Smooth muscle cell of the brain vasculature (primary cell): ENCODE measurements at places on chromosomes 5 and 9.

DNA sequence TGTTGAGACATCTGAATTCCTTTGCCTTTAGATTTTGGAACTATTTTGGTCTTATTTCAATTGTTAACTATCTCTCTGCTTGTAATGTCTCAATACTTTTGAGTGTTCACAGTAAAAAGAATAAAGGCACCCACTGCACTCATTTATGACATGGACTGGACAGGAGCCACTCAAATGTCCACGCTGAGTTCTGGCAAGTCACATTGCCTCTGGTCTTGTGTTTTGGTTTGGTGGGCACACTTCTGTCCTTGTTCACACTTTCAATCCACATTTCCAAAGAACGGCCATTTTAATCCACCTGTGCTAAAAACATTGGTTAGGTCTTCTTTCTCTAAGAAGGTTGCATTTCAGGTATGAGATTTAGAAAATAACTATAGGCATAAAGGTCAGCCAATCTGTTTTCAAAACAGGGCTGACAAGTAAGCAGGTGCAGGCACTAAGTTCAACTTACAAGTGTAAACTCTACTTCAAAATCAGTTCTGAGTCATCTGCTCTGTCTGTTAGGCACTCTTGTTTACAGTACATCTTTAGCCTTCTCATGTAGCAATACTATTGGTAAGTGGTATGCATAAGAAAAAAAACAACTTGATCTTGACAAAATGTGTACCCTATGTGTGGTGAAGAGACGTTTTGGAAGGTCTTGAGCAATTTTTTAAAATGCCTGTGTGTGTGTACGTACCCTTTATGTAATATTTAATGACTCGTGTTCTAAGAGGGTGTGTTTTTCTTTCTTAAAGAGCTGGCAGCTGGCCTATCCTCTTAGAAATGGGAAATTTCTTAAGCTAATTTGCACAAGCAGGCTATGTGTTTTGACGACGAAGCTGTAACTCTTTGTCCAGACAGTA is 31.5 kb upstream of the ZFAND5 start:
- peak; percentile 15 for DNase-seq

- no peak for DNase-seq
These were observed 45.4 kb downstream of the DMRT1 start for GRCh38 chr9:886886-887285.

GRCh38 chr9:7121055-7121454 is 363.3 kb downstream of the KDM4C start:
- DNase-seq, result no peak

DNA sequence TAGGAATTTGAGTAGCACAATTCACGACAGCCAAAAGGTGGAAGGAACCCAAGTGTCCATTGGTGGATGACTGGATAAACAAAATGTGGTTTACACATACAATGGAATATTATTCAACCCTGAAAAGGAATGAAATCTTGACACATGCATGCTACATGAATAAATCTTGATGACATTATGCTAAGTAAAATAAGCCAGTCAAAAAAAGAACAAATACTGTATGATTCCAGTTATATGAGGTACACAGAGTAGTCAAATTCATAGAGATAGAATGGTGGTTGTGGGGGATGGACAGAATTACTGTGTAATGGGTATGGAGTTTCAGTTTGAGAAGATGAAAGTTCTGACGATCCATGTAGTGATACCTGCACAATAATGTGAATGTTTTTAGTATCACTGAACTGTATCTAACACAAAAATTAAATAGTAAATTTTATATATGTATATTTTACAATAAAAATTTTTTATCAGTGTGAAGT is 117.7 kb upstream of the GNA14 start:
- DNase-seq, result no peak

- DNase-seq, result no peak
These were observed 329.4 kb downstream of the KIF4B start for GRCh38 chr5:155342956-155343355.

DNA sequence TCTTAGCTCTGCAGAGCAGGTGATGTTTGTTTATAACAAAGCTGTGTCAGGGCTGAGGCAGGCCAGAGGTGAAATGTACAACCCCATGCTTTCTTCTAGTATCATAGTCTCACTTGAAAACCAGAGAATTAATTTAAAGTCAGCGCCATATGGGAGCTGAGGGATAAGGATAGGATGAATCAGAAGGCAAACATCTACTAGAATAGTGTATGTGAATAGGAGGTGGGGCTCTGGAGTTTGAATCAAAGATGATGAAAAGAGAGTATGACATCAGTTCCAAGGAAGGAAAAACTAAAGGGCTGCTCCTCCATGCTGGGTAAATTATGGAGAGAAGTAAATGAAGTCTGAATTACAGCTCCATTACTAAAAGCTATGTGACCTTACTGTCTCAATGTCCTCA is 441.5 kb downstream of the RASEF start:
- DNase-seq, result no peak

GRCh38 chr5:164383662-164384061 is 878.2 kb downstream of the MAT2B start:
- no peak for DNase-seq

GRCh38 chr9:120783602-120784047 is 9.6 kb downstream of the FBXW2 start:
- DNase-seq, result no peak

DNA sequence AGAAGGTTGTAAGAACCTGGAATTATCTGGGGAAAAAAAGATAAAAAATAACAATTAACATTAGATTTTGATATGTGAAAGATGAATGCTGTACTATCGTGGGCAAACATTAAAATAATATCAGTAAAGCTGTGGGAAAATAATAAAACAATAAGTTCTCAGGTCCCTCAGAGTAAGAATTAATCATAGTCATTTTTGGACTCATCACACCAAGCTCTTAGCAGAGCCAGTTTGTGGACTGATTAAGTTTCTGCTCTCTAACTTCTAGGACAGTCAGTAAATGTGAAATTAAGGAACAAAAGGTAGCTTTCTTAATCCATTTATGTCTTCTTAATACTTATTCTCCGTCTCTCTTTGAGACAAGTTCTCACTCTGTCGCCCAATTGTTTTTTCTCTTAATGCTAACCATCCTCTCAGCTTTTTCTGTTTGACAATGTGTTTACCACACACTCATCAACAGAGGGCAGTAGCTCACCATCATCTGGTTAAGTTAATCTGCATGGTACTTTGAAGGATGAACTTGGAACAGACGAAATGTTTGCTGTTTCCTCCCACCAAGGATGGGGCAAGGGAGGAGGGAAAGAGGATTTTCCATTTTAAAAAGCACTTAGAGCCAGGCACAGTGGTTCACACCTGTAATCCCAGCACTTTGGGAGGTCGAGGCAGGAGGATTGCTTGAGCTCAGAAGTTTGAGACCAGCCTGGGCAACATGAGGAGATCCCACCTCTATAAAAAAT is 5.3 kb upstream of the ACO1 start:
- peak; percentile 51 for DNase-seq

GRCh38 chr9:75974016-75974766 is 83.7 kb downstream of the PCSK5 start:
- DNase-seq, result no peak

DNA sequence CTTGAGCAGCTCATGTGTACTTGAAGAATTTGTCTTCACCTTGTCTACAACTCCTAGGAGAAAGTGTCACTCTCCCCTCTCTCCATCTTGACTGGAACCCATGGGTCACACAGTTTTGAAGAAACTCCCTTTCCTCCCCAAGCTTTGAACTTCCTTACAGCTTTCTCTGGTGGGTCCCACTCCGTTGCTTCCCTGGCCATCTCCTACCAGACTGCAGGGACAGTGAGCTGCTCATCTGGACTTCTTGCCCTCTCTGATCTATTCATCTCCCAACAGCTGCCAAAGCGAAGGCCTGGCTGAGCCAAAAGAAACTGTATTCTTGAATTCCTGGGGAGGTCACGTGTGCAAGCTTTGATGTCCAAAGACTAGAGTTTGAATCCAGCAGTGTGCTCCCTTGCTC is 22.7 kb upstream of the CXCL14 start:
- no peak for DNase-seq

DNA sequence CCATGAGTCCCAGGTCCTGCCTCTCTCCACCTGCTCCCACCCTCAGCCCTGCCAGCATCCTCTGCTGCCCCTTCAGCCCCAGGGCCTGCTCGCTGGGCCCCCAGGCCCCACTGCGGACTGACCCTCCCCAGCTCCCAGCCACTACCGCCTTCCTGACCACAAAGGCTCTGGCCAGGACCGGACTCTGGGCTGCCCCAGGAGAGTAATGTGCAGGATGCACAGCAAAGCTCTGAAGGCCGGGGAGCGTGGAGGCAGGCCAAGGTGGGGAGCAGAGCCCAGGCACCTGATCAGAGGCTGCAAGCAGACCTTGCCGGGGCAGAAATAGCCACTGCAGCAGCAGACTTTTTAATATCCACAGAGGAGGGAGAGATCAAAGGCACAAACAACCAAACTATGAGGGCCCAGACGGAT is 27.9 kb downstream of the IPPK start:
- no peak for DNase-seq

GRCh38 chr5:114839360-114839759 is 330.3 kb downstream of the TRIM36 start:
- no peak for DNase-seq

- no peak for DNase-seq
These were observed 16.7 kb downstream of the CTNNAL1 start for GRCh38 chr9:108996643-108997042.

DNA sequence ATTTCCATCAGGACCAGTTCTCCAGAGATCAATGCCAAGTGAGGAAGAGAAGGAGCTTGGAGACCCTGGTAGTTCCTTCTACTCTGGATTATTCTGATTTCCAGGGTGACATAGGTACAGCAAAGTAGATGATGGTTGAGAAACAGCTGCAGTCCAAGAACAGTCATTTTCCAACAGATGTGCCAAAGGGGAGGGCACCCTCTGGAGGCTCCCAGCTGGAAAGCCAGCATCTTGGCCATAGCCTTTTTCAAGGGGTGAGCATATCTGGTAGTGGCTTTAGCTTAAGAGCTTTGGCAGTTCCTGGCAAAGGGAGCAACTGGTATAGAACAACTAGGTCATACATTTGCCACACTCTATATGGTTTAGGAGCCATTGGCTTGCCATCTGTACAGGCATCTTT is 492.7 kb downstream of the RASEF start:
- DNase-seq, result no peak

GRCh38 chr9:33106372-33106771 is 29.9 kb upstream of the SMU1 start:
- no peak for DNase-seq

GRCh38 chr5:15640116-15640515 is 140.1 kb downstream of the FBXL7 start:
- DNase-seq, result no peak

DNA sequence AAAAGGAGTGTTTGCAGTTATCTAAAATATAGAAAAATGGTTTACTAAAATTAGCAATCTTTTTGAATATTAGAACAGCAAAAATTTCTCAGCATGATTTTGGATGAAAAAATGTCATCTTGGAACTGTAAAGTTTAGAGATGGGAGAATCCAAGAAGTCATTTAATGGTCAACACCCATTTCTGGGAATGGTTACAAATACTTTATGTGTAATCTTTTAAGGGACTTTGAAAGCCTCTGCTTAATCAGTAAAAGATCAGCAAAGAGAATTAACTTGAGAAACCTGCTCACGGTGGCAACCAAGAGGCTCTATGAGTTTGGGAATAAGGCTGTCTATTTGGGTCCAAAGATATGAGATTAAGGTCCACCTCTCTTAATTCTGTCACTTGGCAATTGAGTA is 13.0 kb downstream of the C1QTNF3 start:
- no peak for DNase-seq

- DNase-seq, result no peak
These were observed 142.9 kb downstream of the GNA14 start for GRCh38 chr9:77505232-77505631.

DNA sequence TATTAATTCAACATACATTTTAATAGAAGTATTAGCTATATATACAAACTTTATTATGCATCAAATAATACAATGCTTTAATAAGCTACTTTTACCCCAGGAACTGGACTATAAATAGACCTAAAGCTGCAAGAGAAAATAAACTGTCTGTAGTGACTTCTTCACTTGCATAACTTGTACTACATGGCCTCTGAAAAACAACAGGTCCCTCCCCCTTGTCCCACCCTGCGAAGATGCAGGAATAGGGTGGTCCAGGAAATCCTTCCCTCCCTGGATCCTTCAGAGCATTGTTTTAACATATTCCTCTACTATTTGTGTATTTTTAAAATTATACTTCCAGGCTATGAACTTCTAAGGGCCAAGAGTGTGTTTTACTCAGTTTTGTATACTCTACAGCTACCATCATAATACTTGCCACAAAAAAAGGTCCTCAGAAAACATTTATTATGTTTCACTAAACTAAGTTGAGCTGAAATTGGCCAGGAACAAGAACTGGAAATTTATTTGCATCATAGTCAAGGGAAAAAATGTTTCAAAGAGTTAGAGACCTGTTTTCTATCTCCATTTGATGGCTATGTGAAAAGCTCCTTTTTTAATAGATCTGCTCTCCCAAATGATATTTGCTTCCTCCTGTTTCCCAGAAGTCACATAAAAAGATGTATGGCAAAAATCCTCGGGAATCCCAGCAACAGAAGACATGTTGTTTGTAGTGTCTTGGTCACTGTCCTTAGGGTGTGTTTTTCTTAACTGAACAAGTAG is 15.2 kb upstream of the SELENOP start:
- DNase-seq, result no peak

- DNase-seq, result no peak
These were observed 8.3 kb upstream of the ARHGEF28 start for GRCh38 chr5:73617510-73618279.

GRCh38 chr9:79073201-79073600 is 498.6 kb upstream of the TLE4 start:
- DNase-seq, result no peak

GRCh38 chr5:5341531-5342292 is 80.8 kb upstream of the ICE1 start:
- DNase-seq, result no peak

GRCh38 chr9:19163631-19164030 is 36.3 kb upstream of the PLIN2 start:
- no peak for DNase-seq

DNA sequence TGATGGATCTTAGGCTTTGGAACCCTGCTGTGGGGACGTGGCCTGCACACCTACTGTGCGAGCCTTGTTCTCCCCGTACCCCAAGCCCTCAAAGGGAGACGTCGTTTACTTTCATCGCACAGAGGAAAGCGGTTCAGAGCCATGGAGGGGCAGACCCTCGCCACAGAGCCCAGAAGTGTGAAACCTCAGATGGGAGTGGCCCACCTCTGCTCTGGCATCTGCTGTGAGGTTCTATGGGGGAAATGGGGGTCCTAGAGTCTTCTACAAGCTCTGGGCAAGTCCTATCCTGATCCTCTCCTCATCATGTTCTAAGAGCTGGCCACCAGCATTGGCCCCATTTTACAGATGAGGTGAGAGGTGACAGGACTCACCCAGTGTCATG is 3.7 kb upstream of the RNF44 start:
- no peak for DNase-seq

GRCh38 chr5:55364537-55365055 is 56.8 kb downstream of the MTREX start:
- no peak for DNase-seq
